ENCODE measurements at places on chromosomes 4 and X. TPM values are rescaled to one million over a fixed set of nuclear protein-coding genes. Genes with fewer than 3 reads are reported as not detected.
A peak's percentile ranks its signal among the peaks of the same experiment; 100 is the strongest.

Gene SSX7
- total RNA-seq: not detected

Gene ARR3
- not detected for total RNA-seq

GRCh38 chr4:110586131-110586850 lies 36.6 kb downstream of the PITX2 start:
- no peaks in the 10 kb centered on the region for H3K4me1 ChIP-seq
- no peak overlapping the region for H3K27ac ChIP-seq
- no peaks in the 10 kb centered on the region for H3K27me3 ChIP-seq
- H3K4me3 ChIP-seq: no peak overlapping the region

DNA sequence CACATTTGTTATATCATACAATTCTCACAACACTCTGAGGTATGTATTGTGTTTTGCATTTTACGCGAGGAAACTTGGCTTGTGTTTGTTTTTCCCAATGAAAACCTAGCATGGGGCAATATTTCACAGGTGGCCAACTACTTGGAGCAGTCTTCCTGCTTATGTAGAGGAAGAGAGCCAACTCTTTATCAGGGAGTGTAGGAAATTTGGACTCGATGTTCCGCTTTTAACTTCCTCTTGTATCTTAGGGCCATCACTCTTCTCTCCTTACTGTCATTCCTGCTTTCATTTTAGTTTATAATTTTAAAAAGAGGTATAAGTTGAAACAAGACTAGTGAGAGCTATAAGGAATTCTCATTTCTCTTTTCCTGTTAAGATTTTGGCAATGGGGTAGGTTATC lies 107.7 kb upstream of the RPS6KA3 start:
- H3K36me3 ChIP-seq: no peaks in the 10 kb centered on the region
- no peak overlapping the region for H3K27ac ChIP-seq
- no peak for DNase-seq
- H3K4me1 ChIP-seq: no peaks in the 10 kb centered on the region

- no peaks in the 10 kb centered on the region for H3K27me3 ChIP-seq
- H3K36me3 ChIP-seq: no peaks in the 10 kb centered on the region
- H3K27ac ChIP-seq: no peak overlapping the region
- no peak for DNase-seq
- no peak overlapping the region for H3K4me3 ChIP-seq
- H3K4me1 ChIP-seq: no peaks in the 10 kb centered on the region
These were observed 3.2 kb downstream of the CABS1 start for GRCh38 chr4:70337886-70338420.

Gene PNMA6F
- not detected for total RNA-seq

Gene PDGFC
- 17.3 TPM for total RNA-seq

GRCh38 chr4:54915276-54915675 lies 210.1 kb downstream of the KDR start:
- H3K27ac ChIP-seq: no peak overlapping the region
- H3K4me1 ChIP-seq: peaks cover 18% of the 10 kb centered on the region
- H3K4me3 ChIP-seq: no peak overlapping the region
- no peaks in the 10 kb centered on the region for H3K27me3 ChIP-seq

Gene BEX2
- 1.3 TPM for total RNA-seq

DNA sequence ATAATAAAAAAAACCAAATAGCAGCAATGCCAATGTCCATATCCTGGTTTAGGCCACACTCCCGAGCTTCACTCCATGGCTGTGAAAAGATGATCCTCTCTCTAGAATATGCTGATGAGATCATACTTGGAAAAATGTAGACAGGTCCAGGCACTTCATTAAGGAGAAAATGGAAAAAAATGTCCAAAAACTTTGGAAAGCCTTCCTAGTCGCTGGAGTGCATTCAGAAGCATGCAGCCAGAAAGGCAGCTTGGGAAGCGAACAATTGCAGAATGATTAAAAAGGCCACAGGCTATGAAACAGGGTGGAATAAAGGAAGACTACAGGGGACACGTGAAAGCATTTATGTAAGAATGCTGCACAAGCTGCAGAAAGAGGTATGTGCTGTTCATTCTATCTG lies 165.6 kb upstream of the HCCS start:
- H3K27me3 ChIP-seq: no peaks in the 10 kb centered on the region
- no peaks in the 10 kb centered on the region for H3K36me3 ChIP-seq
- H3K27ac ChIP-seq: no peak overlapping the region
- H3K4me1 ChIP-seq: no peaks in the 10 kb centered on the region
- no peak for DNase-seq
- no peak overlapping the region for H3K4me3 ChIP-seq

DNA sequence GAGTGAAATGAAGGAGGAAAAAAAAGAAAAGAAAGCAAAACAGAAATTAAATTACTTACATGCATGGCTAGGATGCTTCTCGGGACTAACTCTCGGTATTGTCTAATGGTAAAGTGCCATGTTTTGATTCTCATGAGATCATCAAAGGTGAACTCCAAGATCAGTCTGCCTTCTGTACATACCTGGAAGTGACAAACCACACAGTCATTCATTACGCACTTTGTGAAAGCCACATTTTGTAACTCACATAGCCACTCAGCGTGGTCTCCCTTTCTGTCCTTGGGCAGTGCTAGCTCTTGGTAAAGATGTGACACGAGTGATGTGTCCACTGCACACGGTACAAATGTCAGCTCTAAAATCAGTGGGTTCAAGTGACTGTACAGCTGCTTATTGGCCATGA lies 309.8 kb downstream of the LDB2 start:
- H3K27ac ChIP-seq: no peak overlapping the region
- no peaks in the 10 kb centered on the region for H3K36me3 ChIP-seq
- H3K27me3 ChIP-seq: no peaks in the 10 kb centered on the region
- DNase-seq: no peak

DNA sequence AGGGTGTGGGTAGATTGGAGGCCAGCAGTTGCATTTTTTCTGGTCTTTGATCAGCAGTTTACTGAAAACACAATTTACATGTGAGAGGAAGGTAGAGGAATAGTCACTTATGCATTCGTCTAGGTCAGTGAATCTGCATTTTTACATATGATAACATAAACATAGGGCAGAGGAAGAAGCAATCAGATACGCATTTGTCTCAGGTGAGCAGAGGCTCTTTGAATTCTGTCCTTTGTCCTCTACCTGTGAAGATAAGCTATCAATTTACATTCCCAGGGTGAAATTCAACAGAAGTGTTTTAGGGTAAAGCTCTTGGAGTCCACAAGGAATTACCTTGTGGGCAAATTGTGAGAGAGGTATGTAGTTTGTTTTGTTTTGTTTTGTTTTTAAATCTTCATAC lies 306.5 kb downstream of the MAGEB5 start:
- no peaks in the 10 kb centered on the region for H3K4me1 ChIP-seq
- H3K36me3 ChIP-seq: no peaks in the 10 kb centered on the region
- no peak overlapping the region for H3K27ac ChIP-seq
- H3K4me3 ChIP-seq: no peak overlapping the region
- DNase-seq: no peak

DNA sequence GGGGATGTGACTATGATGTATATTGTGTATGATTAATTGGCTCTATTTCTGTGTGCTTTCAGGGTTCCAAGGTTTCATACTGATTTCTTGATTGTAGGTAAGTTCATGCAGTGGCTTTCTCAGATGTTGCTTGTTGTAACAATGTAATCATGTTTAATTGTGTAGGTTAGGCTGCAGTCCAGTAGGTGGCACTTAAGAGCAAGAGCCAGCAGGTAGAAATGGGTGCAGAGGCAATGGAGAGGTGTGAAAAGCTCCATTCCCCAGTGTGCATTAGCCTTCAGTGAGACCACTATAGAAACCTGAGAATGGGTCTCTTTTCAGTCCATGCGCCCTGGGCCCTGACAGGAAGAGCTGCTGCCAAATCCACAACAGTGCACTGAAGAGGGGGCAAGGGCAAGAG lies 28.2 kb downstream of the DCAF12L2 start:
- no peak overlapping the region for H3K4me3 ChIP-seq
- no peak overlapping the region for H3K27ac ChIP-seq
- DNase-seq: no peak
- no peaks in the 10 kb centered on the region for H3K36me3 ChIP-seq
- H3K4me1 ChIP-seq: no peaks in the 10 kb centered on the region

- DNase-seq: no peak
- H3K27ac ChIP-seq: no peak overlapping the region
- no peaks in the 10 kb centered on the region for H3K4me1 ChIP-seq
- no peaks in the 10 kb centered on the region for H3K27me3 ChIP-seq
These were observed 29.1 kb downstream of the TTC29 start for GRCh38 chr4:146916479-146917076.

GRCh38 chr4:69531251-69531650 lies 35.5 kb upstream of the UGT2B4 start:
- no peaks in the 10 kb centered on the region for H3K36me3 ChIP-seq
- no peak overlapping the region for H3K27ac ChIP-seq
- no peaks in the 10 kb centered on the region for H3K4me1 ChIP-seq
- no peak overlapping the region for H3K4me3 ChIP-seq

DNA sequence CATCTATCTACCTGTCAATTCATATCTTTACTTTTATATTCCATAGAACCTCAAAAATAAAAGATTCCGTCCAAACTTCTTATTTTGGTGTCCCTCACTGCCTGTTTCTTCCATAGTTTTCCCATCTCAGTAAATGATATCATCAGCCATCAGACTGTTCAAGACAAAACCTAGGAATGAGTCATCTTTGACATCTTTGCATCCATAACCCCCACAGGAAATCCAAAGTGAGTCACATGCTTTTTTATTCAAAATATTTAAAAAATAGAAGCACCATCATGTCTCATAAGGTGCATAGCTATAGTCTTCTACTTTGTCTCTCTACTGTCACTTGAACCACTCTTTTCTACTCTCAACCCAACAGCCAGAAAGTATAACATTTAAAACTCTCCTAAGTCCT lies 29.9 kb upstream of the CXXC4 start:
- H3K27me3 ChIP-seq: no peaks in the 10 kb centered on the region
- no peaks in the 10 kb centered on the region for H3K36me3 ChIP-seq
- H3K4me3 ChIP-seq: no peak overlapping the region
- no peak overlapping the region for H3K27ac ChIP-seq

Gene C1QTNF7
- total RNA-seq: 4.0 TPM

Gene SOX3
- total RNA-seq: not detected

Gene RNF150
- 99.1 TPM for total RNA-seq

- no peaks in the 10 kb centered on the region for H3K4me1 ChIP-seq
- no peak for DNase-seq
- H3K36me3 ChIP-seq: no peaks in the 10 kb centered on the region
- H3K4me3 ChIP-seq: peak overlapping the region; percentile 32
- H3K27me3 ChIP-seq: peaks cover 31% of the 10 kb centered on the region
These were observed 33.9 kb upstream of the HPF1 start for GRCh38 chr4:169791527-169792156.

GRCh38 chrX:134240209-134240608 lies 3.2 kb downstream of the CCDC160 start:
- H3K4me1 ChIP-seq: no peaks in the 10 kb centered on the region
- no peak overlapping the region for H3K4me3 ChIP-seq
- no peaks in the 10 kb centered on the region for H3K36me3 ChIP-seq
- DNase-seq: no peak
- no peak overlapping the region for H3K27ac ChIP-seq

GRCh38 chr4:75939890-75940691 lies 722 bp downstream of the NAAA start:
- peak overlapping the region; percentile 73 for H3K4me3 ChIP-seq
- H3K27me3 ChIP-seq: no peaks in the 10 kb centered on the region
- H3K4me1 ChIP-seq: peaks cover 31% of the 10 kb centered on the region
- H3K36me3 ChIP-seq: peaks cover 16% of the 10 kb centered on the region
- DNase-seq: peak; percentile 89

DNA sequence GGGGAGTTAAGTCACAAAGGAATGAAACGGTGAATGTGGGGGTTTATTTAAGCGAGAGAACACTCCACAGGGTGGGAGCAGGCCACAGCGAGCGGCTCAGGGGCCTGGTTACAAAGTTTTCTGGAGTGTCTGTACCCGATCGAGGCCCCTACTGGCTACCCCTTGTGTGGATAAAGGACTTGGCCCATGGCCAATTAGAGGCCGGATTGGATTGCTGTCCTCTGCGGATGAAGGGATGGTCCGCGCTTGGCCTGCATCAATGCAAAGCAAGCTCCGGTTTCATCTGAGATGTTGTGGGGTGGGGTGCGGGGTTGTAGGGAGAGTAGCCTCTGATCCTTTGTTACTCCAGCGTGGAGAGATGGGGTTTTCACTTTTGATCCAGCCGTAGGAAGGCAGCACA lies 1574.5 kb upstream of the TENM3 start:
- H3K27ac ChIP-seq: no peak overlapping the region
- no peak for DNase-seq
- H3K36me3 ChIP-seq: no peaks in the 10 kb centered on the region
- H3K4me1 ChIP-seq: no peaks in the 10 kb centered on the region

Gene RAB9B
- 23.9 TPM for total RNA-seq

GRCh38 chrX:123971982-123972381 lies 10.5 kb downstream of the STAG2 start:
- DNase-seq: no peak
- no peaks in the 10 kb centered on the region for H3K4me1 ChIP-seq
- no peaks in the 10 kb centered on the region for H3K36me3 ChIP-seq
- H3K27me3 ChIP-seq: no peaks in the 10 kb centered on the region
- H3K4me3 ChIP-seq: no peak overlapping the region

- H3K27ac ChIP-seq: no peak overlapping the region
- DNase-seq: no peak
These were observed 13.5 kb downstream of the DCHS2 start for GRCh38 chr4:154478128-154478527.

DNA sequence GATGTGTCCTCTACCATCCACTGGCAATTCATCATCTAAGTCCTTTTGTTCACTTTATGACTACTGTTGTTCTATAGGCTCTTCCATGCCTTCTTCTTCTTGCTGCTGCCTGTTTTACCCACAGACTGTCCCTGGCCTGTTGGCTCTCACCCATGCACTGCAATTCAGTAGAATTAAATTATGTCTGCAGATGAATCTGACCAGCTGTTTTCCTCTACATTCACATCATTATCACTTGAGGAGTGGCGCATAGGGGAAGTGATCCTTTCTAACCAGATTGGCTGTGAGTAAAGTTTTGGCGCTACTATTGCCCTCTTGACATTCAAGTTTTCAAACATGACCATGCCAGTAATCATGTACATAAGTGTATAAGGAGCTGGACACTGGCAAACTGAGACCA lies 91.7 kb downstream of the FRMPD4 start:
- no peak for DNase-seq
- no peaks in the 10 kb centered on the region for H3K36me3 ChIP-seq
- H3K27me3 ChIP-seq: no peaks in the 10 kb centered on the region
- no peaks in the 10 kb centered on the region for H3K4me1 ChIP-seq
- no peak overlapping the region for H3K4me3 ChIP-seq

DNA sequence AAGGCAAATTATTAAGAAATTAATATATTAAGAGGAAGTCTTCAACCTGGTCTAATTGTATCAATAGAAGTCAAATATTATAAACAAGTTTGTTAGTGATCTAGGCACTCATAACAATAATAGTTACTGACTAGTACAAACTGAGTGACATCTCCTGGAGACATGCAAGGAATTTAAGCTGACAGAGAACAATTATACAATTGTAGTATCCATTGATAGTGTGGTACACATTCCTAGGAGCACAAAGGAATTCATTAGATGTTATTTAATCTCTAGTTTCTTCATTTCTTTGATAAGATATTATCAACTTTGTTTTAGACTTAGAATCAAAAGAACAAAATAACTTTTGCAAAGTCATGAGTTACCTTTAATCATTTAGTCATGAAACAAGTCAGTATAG lies 1048.6 kb downstream of the PCDH7 start:
- H3K27ac ChIP-seq: no peak overlapping the region
- no peaks in the 10 kb centered on the region for H3K36me3 ChIP-seq
- no peak overlapping the region for H3K4me3 ChIP-seq
- H3K4me1 ChIP-seq: no peaks in the 10 kb centered on the region

- DNase-seq: no peak
These were observed 608.3 kb upstream of the PCDH10 start for GRCh38 chr4:132540797-132541196.

GRCh38 chrX:78945186-78945912 lies at the start of gene P2RY10:
TSS of gene P2RY10 (plus strand) at chrX:78945391. CDS start at chrX:78960521, 15,130 bp downstream.
- DNase-seq: no peak
- peaks cover 5% of the 10 kb centered on the region for H3K4me1 ChIP-seq
- no peak within 1 kb of the TSS for H3K4me3 ChIP-seq
- no peaks in the 10 kb centered on the region for H3K27me3 ChIP-seq
- no peak within 1 kb of the TSS for H3K27ac ChIP-seq

Gene UGT2B17
- total RNA-seq: not detected

Gene PDE6B
- total RNA-seq: 4.7 TPM

Gene BMPR1B
- 1.1 TPM for total RNA-seq

All from heart left ventricle (tissue), 16 donors.